ENCODE measurements at places on chromosomes 1 and 21.

- DNase-seq = no peak
These were observed 120.0 kb downstream of the LRIG2 start for GRCh38 chr1:113192980-113193379.

DNA sequence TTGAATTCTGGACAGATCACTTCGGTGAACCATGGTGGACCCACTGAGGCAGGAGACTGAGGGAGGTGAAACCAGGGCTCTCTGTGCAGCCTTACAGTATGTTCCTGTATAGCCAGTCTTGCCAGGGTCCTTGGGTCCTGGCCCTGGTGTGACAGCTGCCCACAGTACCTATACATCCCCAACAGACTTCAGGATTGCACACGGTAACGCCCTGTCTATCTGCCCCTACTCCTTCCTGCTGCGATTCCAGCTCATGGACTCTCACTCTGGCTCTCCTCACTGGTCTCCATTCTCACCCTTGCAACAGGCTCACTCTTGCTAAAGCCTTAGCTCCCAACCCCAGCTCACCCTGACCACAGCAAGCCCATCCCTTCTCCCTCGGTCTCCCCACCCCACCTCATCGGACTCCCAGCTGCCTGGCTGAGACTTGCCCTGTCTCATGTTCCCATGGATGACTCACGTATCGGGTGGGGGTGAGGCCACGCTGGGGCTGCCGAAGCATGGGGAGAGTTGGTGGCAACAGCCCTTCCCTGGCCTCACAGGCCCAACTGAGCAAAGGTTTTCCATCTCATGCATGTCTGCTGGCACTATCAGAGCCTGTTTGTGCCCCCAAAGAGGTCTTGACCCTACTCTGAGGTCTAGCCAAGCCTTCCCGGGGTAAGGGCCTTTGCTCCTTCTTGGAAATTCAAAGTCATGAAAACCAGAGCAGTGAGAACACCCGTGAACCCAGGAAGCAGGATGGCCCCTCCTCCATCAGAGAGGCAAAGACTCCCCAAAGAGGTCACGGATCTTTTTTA is 7.1 kb downstream of the PHLDA3 start:
- DNase-seq = no peak

GRCh38 chr1:161091093-161091492 is 1.7 kb upstream of the NECTIN4 start:
- no peak for DNase-seq

- DNase-seq = no peak
These were observed 329.2 kb downstream of the TGFB2 start for GRCh38 chr1:218674280-218674773.

DNA sequence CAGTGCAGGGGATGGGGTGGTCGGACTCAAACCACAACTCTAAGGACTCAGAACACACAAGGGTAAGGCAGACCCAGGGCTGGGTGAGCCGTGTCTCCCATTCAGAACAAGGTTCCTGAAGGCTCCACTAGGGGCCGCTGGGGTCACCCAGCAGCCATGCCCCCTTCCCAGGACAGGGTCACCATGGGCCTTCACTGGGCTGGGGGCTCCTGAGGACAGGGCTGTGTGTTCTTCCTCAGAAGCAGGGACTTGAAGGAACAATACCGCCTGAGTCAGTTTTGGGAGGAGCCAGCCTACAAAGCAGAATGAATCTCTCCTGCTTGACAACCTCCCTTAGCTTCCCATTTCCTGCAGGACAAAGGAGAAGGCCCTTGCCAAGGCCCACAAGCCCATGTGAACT is 15.4 kb downstream of the RIMS3 start:
- DNase-seq = no peak

- DNase-seq = no peak
These were observed 47.6 kb downstream of the TRIM11 start for GRCh38 chr1:228358764-228359612.

All from stimulated activated CD4-positive, alpha-beta T cell treated with anti-CD3 and anti-CD28 coated beads, Interleukin-1b, Interleukin-23, amount 100 ng/mL, for 1 hour (primary cell).